ENCODE measurements at places on chromosomes 6 and 20.

DNA sequence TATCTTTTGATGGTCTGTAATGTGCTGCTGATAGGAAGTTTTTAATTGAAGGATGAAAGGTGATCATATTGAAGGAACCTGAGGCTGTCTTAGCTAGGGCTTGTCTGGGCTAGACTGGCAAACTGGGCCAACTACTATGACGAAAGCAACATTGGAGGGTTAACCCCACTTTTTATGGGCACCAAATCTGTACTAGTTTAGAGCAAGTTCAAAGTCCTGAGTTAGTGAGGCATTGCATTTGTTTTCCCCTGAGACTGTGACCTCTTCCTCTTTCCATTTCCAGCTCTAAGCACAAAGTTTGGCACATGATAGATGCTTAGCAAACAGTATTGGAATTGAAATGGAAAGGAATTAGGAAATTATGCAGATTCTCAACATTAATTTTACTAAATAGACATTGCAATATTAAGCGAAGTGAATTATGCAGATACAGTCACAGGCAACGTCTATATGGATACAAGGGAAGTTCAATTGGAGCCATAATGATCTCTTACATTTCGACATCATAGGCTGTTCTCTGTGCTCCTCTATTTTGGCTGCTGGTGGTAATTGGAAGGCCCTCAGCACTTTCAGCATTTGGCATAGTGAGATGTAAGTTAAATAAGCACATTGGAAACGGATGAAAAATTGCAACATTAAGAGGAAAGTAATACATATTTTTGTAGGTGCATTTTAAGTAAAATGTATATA, 22.2 kb downstream of the CEP57L1 start:
- no peak for DNase-seq

GRCh38 chr6:82138075-82138791, 109.3 kb downstream of the IBTK start:
- DNase-seq: no peak

DNA sequence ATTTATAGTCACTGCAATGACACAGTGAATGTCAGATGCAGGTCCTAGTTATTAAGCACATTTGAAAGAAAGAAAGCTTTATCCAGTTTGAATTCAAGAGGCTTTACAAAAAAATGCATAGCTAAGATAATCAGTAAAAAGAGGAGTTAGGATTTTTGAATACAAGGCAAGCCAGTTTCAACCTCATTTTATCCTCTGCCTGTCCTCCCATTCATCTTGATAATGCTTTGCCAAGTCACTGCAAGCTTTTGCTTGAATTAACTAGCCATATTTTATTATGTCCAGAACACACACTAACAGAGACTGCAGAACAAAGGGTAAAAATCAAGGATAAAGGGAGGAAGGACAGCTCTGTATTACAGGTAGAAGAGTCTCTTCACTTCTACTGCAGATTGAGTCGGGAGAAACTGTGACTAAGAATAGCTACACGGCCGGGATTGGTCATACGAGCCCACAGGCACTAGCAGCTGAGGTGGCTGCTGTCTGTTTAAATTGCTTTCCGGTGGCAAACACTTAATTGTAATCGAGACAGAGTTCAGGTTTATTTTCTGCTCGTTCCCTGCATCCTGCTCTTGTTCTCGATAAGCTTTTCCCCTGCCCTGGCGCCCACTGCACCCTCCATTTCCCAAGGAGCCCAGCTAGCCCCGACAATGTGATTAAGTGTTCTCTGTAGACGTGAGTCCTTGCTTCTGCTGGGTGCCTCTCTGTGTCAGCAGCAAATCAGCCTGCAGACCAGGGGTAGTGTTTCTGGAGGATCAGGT, 30.5 kb upstream of the AKAP12 start:
- DNase-seq: no peak

DNA sequence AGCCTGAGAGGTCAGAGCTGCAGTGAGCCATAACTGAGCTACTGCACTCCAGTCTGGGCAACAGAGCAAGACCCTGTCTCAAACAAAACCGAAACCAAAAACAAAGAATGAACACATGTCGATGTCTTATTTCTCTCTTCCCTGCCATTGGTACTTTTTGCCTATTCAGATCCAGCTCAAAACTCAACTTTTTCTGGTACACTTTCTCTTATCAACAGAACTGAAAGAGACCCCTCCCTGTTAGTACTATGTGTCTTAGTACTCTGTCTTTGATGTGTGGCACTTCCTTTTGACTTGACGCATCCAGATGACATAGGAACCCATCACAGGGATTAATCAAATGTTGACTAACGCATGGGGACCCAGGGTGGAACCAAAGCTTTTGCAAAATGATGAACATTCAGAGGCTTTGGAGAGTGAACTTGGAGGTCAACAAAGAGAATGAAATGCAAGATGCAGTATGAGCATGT, 44.8 kb downstream of the AKAP12 start:
- no peak for DNase-seq

DNA sequence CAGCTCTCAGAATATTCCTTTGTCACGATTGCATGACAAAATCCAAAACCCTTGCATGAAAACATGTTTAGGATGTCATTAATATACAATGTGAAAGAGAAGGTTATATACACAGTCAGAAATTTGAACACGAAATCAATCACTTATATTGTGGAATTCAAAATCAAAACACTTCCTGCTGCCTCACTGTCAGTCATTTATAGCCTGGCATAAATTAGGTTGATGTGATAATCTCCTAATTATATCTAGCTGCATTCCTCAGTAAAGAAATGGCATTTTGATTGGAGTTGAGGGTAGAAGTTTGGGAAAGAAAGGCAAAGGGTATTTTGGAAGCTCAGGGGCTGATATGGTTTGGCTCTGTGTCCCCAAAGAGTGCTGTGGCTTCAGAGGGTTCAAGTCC, 24.1 kb upstream of the BEND6 start:
- no peak for DNase-seq

GRCh38 chr20:34403908-34404307, 40.8 kb downstream of the ITCH start:
- no peak for DNase-seq

DNA sequence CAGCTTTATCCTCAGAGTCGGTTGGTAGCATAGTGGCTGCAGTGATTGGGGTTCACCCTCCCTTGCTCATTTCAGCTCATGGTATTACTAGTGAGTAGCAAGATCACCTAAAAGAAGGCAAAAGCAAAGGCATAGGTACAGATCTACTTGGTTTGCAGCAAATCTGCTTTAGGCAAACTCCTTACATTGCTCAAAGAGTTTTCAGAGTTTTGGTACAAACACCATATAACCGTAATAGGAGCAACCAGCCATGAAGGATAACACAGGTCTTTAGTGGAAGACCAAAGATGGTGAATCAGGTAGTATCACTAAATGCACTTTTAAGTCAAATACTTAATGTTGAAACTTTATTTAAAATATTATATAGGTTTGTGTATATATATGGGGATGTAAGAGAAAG, 172.9 kb downstream of the ARID1B start:
- no peak for DNase-seq

DNA sequence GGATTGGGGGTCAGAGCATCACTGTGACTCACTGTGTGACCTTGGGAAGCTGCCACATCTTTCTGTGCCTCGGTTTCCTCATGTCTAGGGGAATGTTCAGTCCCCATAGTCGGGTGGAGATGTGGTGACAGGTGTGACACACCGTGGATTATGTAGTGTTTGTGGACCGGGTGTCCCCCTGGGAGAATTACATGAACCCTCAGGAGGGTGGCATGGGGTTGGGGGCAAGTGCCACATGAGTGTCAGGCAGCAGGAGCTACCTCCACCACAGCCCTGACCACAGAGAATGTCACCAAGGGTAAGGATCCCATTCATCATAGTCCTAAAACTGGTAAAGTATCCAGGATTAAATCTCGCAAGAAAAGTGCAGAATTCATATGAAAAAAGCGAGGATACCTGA, 23.2 kb downstream of the SUN5 start:
- DNase-seq: no peak

DNA sequence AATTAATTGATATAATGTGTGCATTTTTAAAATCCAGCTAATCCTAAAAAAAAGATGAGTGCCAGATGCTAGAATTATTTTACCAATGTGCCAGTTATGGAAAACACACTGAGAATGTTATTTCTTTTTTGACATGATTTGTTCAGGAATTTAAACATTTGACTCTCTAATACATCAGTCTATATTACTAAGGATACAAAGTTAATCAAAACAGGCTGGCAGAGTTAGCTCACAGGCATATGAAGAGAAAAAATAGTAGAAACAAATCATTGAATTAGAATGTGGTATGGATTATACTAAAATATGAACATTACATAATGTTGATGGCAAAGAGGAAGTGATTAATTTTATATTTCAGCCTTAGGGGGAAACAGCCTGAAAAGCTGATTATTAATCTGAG, 368.3 kb upstream of the GJE1 start:
- no peak for DNase-seq

GRCh38 chr6:12544821-12545565, 171.6 kb upstream of the PHACTR1 start:
- DNase-seq: no peak

GRCh38 chr20:54110457-54110856, 40.1 kb upstream of the BCAS1 start:
- no peak for DNase-seq

DNA sequence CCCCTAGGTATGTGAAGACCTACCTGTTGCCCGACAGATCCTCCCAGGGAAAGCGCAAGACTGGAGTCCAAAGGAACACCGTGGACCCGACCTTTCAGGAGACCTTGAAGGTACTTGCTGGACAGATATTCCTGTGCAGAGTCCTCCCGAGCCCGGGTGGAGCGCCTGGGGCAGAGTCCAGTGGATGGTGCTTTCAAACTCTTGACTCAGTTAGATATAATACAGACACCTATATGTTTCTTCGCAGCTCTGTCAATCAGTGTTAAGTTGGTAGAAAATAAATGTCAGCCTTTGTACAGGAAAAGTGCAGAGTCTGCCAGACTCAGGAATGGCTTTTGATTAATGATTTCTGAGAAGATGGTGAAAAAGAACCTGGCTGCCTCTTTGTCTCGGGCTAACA, 67.2 kb downstream of the EZR start:
- DNase-seq: no peak

DNA sequence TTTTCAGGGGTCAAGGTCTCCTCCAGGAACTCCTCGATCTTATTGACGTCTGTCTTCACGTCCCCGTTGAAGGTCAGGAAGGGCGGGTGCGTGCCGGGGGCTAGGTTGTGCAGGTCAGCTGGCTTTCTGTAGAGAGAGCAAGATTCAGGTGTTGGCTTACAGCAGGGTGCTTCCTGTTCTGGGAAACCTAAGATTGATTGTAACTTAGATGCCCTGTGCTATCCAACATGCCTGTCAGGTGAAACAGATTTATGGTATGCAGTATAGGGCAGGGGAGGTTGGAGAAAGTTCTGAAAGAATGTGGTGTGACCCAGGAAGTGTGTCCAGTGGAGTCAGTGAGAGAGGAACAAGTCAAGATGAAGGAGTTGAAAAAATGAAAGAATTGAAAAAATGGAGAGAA, 66.4 kb downstream of the CLIC5 start:
- no peak for DNase-seq

DNA sequence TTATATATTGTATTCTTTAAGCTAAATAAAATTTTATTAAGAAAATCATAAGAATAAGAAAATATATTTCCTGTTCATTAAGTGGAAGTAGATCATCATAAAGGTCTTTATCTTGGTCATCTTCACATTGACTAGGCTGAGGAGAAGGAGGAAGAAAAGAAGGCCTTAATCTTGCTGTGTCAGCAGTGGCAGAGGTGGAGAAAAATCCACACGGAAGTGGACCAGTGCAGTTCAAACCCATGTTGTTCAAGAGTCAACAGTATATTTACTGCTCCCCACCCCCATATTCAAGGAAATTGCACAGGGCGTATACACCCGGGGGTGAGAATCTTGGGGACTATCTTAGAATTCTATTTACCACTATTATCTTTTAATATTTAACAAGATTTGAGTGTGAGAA, 178.6 kb upstream of the SCGN start:
- no peak for DNase-seq

DNA sequence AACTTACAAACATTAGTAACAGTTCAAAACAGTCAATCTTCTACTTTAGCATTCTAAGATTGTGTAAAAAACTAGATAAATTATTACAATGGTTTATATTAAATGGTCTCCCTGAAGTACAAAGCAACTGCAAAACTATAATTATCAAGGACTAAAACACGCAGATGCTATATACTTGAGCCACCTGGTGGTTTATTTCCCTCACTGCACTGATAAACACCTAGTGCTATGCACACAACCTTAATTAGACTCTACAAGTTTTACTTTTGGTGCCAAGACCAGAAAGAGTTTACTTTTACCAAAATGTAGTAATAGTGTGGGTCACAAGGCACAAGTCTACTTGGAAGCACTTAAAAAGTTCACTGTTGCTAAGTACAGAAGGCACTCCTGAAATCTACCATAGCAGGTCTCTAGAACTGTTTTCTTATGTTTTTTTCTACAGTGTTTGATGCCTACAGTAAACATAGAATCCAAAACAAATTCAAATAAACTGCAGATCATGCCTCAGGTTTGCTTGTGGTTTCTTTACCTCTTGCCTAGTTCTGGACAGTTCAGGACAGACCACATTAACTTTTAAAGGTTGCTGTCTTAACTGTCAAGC, 49.2 kb downstream of the GMDS start:
- no peak for DNase-seq

GRCh38 chr6:116060572-116061283, at the start of gene FRK:
TSS of gene FRK (minus strand) at chr6:116060891. CDS start at chr6:116060311, 580 bp downstream.
- DNase-seq: no peak

DNA sequence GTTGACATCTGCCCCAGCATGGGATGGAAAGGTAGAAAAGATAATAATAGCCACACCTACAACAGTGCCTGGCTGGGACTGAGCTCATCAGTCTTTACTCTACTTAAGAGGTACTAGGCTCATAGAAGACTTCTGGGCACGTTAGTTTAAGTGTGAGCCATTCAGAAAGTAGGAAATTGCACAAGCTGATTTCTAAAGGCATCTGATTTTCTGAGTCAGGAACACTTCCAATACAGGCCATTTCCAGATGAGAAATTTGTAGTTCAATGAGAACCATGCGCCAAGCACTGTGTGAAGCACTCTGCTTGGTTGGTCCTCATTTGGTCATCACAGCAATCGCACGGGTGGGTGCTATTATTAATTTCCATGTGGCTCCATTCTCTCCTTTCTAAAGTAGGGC, 42.3 kb downstream of the MOCS1 start:
- no peak for DNase-seq

DNA sequence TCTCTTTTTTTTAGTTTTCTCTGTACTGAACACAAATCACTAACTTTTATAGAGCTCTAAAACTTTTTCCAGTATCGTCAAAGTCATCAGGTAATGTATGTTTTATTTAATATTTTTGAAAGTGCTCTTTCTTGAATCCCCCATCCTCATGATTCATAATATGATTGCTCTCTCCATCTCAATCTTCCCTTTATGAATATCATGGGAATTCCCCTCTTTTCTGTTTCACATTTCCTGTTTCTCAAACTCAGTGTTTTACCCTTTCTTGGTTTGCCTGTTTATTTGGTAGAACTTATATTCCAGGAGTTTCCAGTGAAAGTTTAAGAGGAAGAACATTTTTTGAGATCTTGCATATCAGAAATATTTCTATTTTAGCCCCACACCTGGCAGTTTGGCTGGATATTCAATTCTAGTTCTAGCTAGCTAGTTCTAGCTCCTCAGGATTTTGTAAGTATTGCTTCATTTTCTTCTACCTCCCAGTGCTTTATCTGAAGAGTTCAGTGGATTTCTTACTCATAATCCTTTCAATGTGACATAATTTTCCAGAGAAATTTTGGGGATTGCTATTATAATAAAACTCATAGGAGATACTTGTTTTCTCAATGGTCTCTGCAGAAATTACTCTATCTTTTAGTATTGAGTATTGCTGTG, 6.1 kb upstream of the C6orf58 start:
- DNase-seq: no peak

Measured in left ventricle myocardium superior (tissue), 1 donor.